Left renal pelvis (tissue), 4 donors: ENCODE measurements at places on chromosomes 5 and 9. TPM values are rescaled to one million over a fixed set of nuclear protein-coding genes. Genes with fewer than 3 reads are reported as not detected.
A peak's percentile ranks its signal among the peaks of the same experiment; 100 is the strongest.

GRCh38 chr5:36496471-36496870 is 109.9 kb upstream of the SLC1A3 start:
- no peak for DNase-seq

DNA sequence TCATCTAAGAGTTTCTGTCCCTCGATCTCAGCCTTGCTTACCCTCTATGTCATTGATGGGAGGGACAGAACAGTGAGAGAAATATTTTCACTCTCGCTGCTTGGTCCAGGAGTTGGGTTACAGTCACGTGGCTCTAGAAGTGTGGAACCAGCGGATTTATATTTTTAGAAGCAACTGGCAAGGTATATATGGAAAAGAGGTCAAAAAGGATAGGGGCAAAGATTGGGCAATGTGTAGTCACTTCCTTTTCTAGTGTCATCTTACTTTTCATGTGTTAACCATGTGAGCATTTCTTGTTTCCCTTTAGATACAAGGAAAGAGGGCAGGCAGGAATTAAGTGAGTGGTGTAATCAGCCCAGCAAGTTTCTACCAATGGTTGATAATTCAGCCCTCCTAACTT is 111.5 kb upstream of the ZNF366 start:
- no peak for DNase-seq

DNA sequence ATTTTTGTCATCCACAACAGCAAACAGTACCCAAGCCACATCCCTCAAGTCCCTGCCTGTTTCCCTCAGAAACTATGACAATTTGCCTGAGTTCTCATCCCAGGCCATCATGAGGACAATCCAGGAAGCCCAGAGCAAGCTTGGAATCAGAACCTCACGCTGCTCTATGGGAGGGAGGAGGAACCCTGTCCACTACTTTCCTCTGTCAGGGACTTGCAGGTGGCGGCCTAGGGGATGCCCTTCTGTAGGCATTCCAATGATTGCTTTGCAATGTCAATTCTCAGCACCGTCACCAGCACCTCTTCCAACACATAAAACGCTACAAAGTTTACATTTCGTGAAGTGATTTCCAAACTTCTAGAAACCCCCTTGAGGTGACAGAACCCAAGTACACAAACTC is 170.4 kb upstream of the FSTL4 start:
- no peak for DNase-seq

GRCh38 chr9:124595743-124596142 is 88.5 kb upstream of the NR5A1 start:
- no peak for DNase-seq

DNA sequence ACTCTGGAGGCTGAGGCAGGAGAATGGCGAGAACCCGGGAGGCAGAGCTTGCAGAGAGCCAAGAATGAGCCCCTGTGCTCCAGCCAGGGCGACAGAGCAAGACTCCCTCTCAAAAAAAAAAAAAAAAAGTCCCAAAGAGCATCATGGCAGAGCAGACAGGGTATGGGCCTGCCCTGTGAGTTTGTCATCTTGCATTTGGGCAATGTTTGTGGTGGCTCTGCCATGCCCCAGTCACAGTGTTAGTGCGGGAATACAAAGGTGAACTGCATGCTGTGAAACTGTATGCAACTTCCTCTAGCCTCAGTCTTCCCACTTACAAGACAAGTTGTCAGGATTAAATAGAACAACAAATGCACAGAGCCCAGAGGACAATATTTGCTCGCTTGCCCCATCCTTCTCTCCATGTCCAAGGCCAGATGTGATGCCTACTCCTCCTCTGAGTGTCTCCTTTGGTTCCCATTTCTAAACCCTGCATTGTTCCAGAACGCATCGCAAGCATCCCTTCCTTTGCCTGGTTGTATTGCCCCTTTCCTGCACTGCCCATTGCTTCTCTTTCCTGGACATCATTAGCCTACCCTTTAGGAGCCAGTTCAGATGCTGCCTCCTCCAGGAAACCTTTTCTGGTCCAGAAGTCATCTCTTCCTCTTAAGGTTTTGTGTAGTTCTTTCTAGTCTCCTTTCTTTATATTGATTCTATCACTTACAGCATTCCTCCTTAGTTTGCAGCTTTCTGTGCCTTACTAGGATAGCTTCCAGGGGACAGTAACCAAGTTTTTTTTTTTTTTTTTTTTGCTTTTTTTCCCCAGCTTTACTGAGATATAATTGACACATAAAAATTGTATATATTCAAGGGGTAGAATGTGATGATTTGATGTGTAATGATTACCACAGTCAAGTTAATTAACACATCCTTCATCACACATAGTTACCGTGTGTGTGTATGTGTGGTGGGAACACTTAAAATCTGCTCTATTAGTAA is 69.0 kb upstream of the TNFAIP8 start:
- DNase-seq: no peak

DNA sequence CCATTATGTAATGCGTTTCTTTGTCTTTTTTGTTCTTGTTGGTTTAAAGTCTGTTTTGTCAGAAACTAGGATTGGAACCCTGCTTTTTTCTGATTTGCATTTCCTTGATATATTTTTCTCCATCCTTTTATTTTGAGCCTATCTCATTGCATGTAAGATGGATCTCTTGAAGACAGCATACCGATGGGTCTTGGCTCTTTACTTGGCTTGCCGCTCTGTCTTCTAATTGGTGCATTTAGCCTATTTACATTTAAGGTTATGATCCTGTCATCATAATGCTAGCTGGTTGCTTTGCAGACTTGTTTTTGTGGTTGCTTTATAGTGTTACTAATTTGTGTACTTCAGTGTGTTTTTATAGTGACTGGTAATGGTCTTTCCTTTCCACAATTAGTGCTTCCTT is 13.3 kb upstream of the CDKN2B start:
- DNase-seq: no peak

GRCh38 chr9:97985058-97985861 is 2.1 kb downstream of the ANP32B start:
- no peak for DNase-seq

GRCh38 chr9:108842610-108843295 is 13.0 kb downstream of the ACTL7B start:
- DNase-seq: no peak

- DNase-seq: no peak
Observed at GRCh38 chr9:93086447-93087224, 9.4 kb upstream of the CARD19 start.

DNA sequence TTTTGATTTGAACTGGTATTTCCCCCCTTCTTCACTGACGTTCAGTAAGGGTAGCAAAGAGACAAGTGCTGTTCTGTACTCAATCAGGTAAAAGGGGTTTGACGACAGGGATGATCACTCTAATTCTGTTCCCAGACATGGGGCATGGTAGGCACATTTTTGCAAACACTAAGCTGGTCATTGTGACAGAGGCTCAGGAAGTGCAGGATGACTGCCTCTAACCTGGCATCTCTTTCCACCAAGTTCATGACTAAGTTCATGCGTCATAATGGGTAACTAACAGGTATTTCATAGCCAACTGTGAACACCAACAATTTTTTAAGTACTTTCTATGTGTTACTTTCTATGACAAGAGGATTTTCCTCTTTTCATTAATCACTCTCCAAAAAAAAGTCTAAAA is 166.5 kb downstream of the MAPKAP1 start:
- DNase-seq: no peak

DNA sequence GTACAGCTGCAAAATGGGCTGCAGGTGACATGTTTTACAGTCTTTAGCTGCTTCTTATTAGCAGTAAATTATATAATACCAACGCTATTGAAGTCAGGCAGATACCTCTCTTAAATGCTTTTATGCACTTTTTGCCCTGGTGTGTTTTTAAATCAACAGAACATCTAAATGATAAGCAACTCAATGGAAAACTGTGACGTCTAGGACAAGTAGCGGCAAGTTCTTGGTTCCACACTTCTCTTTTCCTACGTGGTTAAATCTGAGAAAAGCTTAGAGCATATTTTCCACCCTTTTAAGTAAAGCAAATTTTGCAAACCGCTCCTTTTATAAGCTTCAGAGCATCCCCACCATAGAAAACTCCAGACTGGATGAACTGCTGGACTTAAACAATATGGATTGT is 58.1 kb downstream of the CEMIP2 start:
- no peak for DNase-seq

DNA sequence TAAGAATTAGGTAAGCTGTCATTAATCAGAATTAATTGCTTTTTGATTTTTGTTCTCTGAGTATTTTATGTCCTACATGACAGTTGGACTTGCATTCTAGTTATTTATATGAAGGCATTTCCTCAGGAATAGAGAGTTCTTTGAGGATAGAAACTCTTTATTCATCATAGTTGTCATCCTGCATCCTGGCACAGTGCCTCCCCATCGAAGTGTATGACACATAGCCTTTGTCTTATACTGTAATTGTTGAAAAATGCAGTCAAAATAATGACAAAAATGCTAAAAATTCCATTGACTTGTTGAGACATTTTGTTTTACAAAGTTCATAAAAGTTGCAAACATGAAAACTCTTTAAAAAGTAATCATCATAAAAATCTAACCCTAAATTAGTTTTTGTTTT is 36.5 kb downstream of the CFAP95 start:
- DNase-seq: no peak

DNA sequence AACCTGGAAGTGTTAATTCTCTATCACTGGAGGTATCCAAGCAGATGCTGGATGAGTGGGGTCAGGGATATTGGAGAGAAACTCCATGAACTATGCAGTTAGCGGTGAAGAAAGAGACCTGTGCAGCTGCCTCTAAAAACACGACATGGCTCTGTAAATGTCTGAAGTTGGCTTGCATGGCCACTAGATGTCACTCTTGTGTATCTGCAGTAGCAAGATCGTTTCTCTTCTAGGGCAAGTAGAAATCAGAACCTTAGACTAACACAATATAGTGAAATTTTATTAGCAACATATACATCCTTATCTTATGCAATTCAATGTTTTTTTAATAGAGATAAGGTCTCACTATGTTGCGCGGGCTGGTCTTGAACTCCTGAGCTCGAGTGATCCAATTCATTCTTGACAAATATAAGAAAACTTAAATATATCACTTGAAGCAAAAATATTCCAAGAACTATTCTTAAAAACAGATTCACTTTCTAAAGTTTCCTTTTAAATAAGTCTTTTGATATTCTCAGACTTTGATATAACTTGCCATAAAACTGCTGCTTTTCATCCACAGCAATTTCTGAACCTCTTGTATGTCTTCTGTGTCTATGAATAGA is 2.9 kb downstream of the OR2S2 start:
- DNase-seq: peak; percentile 69

Gene RFESD
- polyA plus RNA-seq: 5.9 TPM

Gene PCDHGC5
- polyA plus RNA-seq: 1.0 TPM

Gene LRRC70
- 6.7 TPM for polyA plus RNA-seq

Gene WNT8A
- polyA plus RNA-seq: 0.19 TPM

Gene STARD4
- polyA plus RNA-seq: 22.8 TPM

Gene BAAT
- 0.13 TPM for polyA plus RNA-seq

Gene SYK
- polyA plus RNA-seq: 28.9 TPM

Gene STPG3
- 2.3 TPM for polyA plus RNA-seq
